Mammary epithelial cell (primary cell): ENCODE measurements at places on chromosomes 5 and 9. TPM values are rescaled to one million over a fixed set of nuclear protein-coding genes. Genes with fewer than 3 reads are reported as not detected.

DNA sequence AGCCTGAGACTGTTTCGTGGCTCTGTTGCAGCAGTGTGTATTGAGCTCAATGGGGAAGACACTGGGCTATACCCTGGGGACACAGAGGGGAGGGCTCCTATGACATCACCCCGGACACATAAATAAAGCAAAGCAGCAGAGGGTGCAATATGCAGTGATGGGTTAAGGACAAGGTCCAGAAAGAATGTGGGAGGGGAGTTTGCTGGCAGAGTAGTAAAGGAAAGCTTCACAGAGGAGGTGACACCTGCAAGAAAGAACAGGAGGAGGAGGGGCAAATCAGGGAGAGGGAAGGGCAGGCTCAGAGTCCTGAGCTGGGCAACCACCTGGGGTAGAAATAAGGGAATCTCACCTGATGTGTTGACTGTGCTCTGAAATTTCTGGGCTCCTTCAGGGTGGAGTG is 35.3 kb upstream of the CDKN2AIPNL start:
- DNase-seq: no peak

The OR1J2 gene
- polyA plus RNA-seq: not detected

The SAXO1 gene
- polyA plus RNA-seq: not detected

DNA sequence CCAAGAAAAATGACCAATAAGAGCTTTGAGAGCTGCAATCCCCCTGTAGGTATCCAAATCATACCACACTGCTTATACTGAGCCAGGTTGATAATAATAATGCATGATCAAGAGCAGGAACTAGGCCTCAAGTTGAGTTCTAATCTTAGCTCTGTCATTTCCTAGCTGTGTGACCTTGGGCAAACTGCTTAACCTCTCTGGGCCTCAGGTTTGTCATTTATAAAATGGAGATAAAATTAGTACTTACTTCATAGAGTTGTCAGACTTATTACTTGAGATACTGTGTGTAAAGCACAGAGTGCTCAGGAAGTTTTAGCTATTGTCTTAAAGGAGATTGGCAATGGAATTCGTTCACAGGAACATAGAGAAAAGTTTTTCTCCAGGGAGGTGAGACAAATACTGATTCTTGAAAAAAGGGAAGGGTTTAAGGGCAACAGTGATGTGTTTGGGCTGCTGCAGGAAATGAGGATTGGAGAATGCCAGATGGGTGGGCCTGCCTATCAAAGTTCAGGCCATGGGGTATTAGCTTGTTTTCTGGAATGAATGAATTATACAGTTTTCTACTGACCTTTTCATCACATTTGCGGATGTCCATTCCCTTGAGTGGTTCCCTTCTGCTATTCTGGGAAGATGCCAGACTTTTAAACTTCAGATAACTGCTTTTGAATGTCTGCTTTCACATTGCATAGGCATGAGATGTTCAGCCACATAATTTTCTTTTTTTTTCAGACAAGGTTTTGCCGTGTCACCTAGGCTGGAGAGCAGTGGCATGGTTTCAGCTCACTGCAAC is 10.2 kb upstream of the ATP6V0E1 start:
- DNase-seq: no peak

- peak; percentile 73 for DNase-seq
These were observed 8.1 kb downstream of the MCIDAS start for GRCh38 chr5:55218967-55219366.

DNA sequence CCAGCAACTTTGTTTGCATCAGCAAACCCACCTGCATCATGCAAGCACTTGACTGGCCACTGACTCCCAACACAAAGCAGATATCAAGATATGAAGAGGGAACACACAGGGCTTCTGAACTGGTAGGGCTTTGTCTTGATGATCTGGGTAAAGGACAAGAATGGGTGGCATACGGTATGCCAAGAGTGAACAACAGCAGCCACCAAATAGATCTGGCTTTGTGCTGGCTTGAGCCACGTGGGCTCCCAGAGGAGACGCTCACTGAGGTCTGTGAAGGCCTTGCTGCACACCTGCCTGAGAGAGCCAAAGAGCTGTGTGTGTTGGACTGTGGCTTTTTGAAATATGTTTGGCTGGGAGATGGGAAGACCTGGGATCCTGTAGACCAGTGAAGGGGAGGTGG is 43.5 kb downstream of the FGF1 start:
- no peak for DNase-seq

DNA sequence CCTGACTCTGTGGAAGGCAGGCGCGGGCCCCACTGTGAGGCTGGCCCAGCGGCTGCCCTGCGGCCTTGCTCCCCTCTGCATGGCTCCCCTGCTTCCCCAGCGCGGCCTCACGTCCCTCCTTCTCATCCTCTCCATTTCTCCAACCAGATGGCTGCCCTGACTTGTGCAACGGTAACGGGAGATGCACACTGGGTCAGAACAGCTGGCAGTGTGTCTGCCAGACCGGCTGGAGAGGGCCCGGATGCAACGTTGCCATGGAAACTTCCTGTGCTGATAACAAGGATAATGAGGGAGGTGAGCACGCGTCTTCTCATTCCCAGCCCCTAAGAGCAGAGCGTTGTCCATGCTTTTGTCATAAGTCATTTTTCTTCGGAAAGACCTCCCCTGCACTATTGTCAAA is 129.0 kb upstream of the WWC1 start:
- DNase-seq: no peak

GRCh38 chr5:100493996-100494395 is 41.2 kb upstream of the FAM174A start:
- DNase-seq: no peak

DNA sequence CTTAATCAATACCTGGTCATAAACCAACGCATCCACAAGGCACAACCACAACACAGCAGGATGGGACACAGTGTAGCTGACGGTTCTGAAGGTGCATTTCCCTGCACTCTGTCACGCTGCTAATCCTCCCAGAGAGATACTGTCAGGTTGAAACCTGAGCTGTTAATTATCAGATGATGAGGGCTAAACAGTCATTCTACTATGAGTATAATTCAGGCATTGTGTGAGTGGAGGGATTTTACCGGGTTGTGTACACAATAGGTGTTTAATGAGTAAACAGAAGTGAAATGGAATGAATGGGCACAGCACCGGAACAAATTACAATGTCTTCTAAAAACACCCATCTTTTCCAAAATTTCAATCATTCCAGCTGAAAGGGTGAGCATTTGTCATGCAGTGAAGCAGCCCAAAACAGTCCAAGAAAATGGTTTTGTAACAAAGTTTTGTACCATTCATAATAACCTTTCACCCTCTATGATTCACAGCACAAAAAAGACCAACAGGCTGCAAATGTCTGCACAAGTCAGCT is 71.5 kb downstream of the ABCA1 start:
- DNase-seq: no peak

- DNase-seq: no peak
These were observed 139.8 kb downstream of the APBA1 start for GRCh38 chr9:69532396-69532795.

The C5orf34 gene
- 4.9 TPM for polyA plus RNA-seq

The CEL gene
- 1.2 TPM for polyA plus RNA-seq

DNA sequence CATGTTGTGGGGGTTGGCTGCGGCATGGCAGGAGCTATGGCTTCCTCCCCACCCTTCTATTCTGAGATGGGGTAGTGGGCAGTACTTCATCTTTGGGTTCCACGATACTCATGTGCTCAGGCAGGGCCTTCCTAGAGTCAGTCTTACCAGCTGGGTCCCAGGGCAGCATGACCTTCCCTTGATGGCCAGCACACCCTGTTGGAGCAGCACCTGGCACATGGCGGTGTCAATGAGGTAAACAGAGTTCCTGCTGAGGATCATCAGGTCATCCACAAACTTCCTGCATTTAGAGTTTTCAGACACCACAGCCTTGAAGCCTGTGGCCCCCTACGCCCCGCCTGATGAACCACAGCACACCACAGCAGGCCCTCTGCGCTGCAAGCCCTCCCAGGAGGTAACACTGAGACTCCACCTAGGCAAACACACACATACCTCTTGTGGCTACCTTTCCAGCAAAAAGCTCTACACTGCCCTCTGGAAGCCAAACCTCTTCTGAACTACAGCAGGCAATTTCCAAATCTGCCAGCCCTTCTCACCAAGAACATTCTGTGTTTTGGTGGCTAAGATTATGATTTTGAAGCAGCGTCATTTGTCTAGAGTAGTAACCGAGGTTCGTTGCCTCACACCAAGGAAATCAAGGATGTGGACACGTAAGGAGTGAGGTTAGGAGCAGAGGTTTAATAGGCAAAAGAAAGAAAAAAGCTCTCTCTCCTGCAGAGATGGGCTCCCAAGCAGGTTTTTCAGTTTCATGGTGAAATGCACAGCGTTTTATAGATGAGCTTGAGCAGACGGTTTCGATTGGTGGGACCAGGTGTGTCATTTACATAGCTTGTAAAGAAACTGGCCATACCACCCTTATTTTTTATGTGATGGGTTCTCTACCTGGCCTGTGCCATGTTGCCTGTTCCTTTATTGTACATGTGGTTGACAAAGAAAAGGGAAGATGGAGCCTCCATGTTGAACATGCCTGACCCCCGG is 20.3 kb upstream of the TMEM174 start:
- DNase-seq: no peak

The C9orf43 gene
- 1.0 TPM for polyA plus RNA-seq

DNA sequence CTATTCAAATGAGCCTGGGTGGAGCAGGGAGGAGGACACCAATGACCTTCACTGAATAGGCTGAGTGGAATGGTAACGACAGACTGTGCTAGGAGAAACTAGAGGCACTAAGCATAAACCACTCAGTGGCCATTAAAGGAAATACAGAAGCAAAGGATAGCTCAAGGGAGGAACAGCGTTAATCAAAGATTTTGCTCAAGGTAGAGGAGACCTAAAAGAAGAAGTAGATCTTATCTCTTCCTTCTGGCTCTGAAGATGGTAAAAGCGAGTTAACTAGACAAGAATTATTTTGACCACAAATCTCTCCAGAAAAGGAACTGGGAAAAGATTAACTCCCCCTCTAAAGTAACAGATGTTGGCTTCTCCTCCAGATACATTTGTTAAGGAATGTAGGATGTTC is 299.6 kb downstream of the EPB41L4A start:
- no peak for DNase-seq

DNA sequence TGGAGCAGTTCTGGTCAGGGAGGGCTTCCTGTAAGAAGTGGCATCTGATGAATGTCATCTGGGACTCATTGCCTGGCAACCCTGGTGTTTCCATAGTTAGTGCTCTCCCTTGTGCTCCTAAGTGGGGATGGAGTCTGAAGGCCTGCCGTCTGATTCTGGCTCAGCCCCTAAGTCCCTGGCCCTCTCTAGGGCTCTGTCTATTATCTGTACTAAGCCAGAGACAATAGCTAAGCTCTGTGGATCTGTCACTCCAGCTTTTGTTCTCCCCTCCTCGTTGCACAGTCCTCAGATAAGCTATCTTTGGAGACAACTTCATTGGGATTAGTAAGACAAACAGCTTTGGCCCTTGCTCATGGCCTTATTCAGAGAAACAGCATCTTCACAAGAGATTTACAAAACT is 30.6 kb upstream of the TTC1 start:
- no peak for DNase-seq

The PCDHGB1 gene
- 0.14 TPM for polyA plus RNA-seq

- no peak for DNase-seq
These were observed 55.9 kb upstream of the C5orf58 start for GRCh38 chr5:170176916-170177315.

DNA sequence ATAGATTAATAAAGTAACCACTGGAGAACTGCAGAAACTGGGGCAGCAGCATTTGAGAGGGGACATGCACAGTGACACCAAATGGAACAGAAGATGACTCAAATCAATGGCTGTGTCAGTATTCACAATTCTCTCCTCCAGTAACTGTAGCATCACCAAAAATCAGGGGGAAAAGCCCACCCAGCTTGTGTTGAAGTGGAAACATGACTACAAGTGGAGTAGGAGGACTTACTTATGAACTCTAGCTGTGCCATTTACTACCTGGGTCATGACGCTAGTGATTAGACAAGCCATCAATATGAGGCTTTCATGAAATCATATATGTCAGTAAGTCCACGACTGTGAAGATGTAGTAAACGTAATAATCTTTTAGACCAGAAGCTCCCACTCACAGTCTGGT is 199.8 kb upstream of the PTGER4 start:
- DNase-seq: no peak

GRCh38 chr5:176578391-176578808 is 29.3 kb downstream of the CDHR2 start:
- peak; percentile 68 for DNase-seq

GRCh38 chr9:75995066-75995465 is 104.6 kb downstream of the PCSK5 start:
- no peak for DNase-seq

The TXNDC8 gene
- polyA plus RNA-seq: not detected

DNA sequence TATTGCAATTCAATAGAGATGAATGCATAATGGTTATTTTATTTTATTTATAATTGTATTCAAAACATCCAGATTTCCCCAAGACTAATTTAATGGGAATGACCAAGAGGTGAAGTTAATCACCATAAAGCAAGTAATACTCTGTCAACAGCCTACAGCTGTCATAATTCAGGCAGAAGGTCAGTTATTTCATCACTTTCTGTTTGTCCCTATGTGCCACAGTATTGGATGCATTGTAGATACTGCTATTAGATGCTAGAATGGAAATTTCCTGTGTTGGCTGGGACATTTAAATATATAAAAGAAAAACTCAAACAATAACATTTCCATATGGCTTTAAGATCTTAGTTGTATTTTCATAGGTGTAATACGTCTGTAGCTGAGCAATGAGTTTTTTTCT is 56.7 kb upstream of the MINAR2 start:
- no peak for DNase-seq

The TBC1D2 gene
- 73.1 TPM for polyA plus RNA-seq

DNA sequence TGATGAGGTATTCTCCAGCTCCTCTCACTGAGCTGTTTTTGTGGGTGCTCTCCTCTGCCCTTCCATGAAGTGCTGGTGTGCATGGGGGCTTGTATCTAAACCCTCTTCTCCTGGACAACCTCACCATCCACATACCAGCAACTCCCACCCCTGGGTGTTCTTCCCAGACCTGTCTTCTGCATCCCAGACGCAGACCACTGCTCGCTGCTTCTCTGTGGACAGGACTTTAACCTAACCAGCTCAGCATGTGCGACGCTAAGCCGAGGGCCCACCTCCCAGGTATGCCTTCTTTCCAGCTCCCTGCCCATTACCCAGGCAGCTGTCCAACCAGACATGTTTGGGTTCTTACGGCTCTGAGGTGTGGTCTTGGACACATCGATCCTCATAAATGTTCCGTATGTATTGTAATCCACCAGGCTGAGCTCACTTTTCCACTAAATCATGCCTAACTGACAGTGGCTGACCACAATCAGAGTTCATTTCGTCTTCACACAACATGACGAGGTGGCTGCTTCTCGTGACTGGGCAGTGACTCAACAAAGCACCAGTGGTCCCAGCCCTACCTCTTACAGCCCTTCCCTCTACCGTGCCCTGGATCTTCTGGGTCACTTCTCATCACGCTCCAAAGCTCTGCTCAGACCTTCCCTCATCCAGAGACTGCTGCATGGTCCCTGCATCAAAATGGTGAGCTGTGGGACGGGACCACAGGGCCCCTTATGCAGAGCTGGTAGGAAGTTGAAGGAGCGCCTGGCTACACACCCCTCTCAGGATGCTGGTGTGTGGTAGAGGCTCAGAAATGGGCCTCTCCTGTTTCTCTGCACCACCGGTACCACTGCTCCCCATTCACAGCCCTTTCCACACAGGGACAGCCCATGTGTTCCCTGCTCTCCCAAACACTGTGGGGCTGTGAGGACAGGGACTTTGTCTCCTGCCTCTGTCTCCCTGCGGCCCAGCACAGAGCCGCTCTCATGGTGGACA is 9.6 kb upstream of the PTGES2 start:
- peak; percentile 64 for DNase-seq
